ENCODE measurements at places on chromosomes 13 and 19. TPM values are rescaled to one million over a fixed set of nuclear protein-coding genes. Genes with fewer than 3 reads are reported as not detected.
A peak's percentile ranks its signal among the peaks of the same experiment; 100 is the strongest.

GGN gene
- not detected for total RNA-seq

ZNF441 gene
- total RNA-seq, result 25.6 TPM

AMER2 gene
- 0.09 TPM for total RNA-seq

SPRED3 gene
- total RNA-seq, result 0.88 TPM

KLF5 gene
- total RNA-seq, result 10.7 TPM

GNA15 gene
- 3.7 TPM for total RNA-seq

KLK11 gene
- 2.0 TPM for total RNA-seq

ZNF761 gene
- 12.9 TPM for total RNA-seq

FARP1 gene
- 27.9 TPM for total RNA-seq

ZNF567 gene
- total RNA-seq, result 27.9 TPM

CLDN10 gene
- 27.6 TPM for total RNA-seq

CACNA1A gene
- total RNA-seq, result 5.8 TPM

- DNase-seq, result no peak
Measured at GRCh38 chr19:14540741-14541525, 11.5 kb downstream of the TECR start.

DNA sequence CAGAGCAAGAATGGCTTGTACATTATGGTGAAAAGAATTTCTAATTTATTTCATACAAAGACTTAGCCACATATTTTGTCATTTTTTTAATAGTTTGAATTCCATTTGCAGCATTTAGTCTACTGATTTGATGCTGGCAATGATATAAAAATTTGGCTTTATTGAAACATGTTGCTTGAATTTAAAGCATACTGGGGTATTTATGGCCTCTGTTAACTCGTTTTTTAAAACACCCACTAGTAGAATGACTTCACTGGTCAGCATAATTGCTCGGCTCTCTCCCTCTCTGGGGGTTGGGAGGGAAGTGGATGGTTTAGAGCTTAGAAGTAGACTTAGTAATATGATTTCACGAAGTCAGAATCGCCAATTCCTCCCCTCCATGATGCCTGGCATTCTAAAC is 354.9 kb upstream of the HTR2A start:
- no peak for DNase-seq

DNA sequence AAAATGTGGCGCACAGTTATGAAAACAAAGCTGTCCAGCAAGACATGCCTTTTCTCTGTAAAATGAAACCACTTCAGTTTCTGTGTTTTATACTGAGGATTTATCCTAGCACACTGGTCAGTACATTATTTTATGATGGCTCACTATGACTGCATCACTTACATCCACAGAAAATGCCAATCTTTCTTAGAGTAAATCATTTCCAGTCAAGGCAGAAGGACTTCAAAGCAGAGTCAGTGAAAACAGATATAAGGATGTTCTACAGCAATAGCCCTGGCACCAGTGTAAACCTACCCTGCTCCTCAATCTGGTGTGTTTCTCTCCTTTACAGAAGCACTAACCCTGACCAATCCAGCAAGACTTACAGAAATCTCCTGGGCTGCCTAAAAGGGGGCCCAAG is 473.5 kb downstream of the GPC6 start:
- no peak for DNase-seq

- DNase-seq, result no peak
Measured at GRCh38 chr19:54436628-54437252, 12.3 kb upstream of the LENG8 start.

- no peak for DNase-seq
Measured at GRCh38 chr13:97226788-97227627, 4.9 kb downstream of the MBNL2 start.

- DNase-seq, result no peak
Measured at GRCh38 chr19:16820056-16820455, 9.1 kb upstream of the SIN3B start.

- peak; percentile 36 for DNase-seq
Measured at GRCh38 chr19:8611391-8611876, 919 bp upstream of the ADAMTS10 start.

DNA sequence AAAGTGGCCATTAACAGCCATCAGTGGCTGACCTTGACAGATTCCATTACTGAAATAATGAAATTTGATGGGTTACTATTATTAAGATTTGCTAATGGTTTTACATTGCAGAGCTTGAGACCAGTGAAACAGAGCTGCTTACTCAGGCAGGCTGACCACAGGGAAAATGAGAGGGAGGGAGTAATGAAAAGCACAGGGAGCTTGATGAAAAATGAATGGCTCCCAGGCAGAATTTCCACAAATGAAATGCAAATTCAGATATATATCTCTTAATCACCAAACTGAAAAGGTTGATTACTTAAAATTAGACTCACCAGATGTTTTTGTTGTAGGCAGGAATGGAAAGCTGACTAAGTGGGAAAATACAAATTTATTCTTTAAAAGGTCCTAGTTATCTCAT is 36.1 kb downstream of the HTR2A start:
- DNase-seq, result no peak

DNA sequence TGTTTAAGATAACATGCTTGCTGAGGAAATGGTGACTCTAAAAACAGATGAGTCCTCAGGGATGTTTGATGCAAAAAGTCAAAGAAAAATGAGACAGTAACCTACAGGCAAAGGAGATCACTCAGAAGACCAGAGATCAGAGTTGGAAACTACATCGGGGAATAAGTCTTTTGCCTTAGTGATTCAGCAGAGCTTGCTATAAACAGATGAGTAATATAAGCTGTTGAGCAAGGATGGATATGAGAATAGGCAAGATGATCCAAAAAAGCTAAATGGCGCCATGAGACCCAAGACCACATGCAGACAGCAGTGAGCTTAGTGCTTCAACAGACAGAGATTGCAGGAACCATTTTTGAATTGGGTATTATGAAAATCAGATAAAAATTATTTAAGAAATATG is 168.6 kb downstream of the POSTN start:
- DNase-seq, result no peak

DNA sequence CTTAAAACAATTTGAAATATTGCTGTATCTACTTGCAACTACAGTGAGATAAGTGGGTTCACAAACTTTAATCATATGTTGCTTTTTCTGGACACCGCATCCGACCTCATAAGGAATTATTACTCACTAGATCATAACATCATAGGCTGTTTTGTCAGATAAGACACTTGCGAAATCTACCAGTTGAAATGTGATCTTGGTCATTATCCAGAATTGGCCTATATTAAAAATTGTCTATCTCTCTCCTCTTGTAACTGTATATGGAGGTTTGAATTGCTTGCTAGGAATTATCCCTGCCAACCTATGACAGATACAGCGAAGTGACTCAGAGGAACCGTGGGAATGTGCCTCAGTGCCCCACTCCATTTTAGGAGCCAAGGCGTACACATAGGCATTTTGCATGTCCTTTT is 117.0 kb upstream of the POSTN start:
- DNase-seq, result no peak

- DNase-seq, result no peak
Measured at GRCh38 chr19:22528956-22529355, 105.2 kb upstream of the ZNF492 start.

DNA sequence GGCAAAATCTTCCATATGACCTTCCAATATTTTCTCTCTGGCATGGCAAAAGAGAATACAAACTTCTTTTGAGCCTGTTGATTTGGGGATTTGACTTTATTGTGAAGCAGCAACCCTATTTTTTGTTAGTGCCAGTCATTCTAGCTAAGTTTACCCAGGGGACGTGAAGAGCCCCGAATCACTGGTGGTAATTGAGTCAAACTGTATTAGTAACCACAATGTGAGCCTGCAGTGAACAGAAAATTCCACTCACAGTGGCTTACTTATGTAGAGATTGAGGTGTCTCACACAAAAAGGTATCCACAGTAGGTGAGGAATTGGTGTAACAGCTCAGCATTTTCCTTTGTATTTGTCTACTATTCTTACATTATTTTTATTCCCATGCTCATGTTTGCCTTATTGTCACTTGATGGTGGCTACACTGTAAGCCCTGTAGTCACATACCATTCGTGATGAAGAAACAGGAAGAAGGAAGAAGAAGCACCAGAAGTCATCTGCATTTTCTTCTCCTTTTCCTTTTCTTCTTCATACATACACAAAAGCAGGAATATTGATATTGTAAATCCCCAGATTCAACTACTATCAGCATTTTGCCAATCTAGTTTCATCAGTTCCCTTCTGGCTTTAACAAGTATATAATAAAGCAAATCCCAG is 33.3 kb upstream of the MYCBP2 start:
- no peak for DNase-seq

GRCh38 chr13:99416411-99417121 is 84.7 kb upstream of the TM9SF2 start:
- DNase-seq, result no peak

GRCh38 chr19:48726556-48726955 is 7.0 kb upstream of the MAMSTR start:
- DNase-seq, result no peak

DNA sequence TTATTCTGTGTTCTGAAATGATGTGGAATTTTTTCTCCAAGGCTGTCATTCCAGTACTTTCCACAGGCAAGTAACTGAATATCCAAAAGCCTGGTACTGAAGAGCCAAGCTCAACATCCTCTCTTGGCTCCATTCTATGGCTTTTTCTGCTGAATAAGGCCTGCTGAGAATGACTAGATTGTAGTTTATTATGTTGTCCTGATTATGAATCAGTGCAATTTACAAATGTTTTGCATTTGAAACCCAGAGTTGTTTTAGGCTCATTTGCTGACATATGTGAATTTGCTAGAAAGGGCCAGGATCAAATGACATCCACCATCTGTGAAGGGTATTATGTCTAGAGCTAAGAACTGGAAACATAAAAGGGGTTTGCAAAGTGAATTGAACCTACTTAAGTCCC is 596.6 kb downstream of the KCTD12 start:
- no peak for DNase-seq

GRCh38 chr19:5809053-5809452 is 4.2 kb downstream of the NRTN start:
- no peak for DNase-seq

DNA sequence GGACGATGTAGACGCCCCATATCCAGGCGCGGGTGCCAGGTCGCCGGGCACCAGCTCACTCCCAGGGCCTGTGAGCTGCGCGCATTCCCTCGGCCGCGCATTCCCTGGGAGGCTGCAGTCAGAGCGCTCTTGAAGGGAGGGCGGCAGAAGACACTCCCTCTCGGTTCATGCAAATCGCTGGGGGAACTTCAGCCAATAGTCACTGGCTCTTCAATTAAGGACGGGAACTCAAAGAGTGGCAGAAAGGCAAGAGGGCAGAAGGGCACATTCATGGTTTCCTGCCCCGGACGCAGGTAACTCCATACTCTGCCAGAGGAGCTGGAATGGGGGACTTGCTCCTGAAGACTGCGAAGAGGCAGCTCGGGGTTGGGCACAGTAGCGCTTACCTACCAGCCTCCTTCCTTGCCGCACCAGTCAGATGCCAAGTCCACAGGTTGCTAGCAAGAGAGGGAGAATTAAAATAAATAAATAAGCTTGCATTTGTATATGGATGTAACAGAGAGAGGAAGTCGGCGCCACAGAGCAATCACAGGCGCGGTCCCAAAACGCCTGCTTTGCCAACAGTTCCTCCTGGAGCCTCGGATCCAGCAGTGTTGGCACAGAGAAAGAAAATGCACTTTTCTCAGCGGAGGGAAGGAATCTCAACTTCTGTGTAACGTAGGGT is 459 bp downstream of the PCDH20 start:
- DNase-seq, result peak; percentile 21

DNA sequence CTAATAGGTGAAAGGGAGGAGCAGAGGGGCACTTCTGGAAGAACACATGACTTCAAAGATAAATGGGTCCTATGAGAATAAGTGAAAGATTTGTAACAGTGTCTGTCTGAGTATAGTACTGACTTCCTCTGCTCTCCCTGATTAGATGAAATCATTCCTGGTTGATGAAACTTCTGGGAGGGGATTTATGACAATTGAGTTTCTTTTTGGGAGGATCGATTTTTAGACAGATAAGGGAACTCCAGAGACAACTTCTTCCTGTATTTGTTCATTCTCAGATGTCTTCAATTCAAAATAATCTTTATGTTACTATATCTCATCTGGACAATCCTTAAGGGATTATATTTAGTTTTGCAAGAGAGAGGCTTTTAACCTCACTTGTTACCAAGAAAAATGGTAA is 20.0 kb downstream of the SETDB2 start:
- DNase-seq, result no peak
